Spinal cord (tissue), 10 donors: ENCODE measurements at places on chromosomes 4 and X. TPM values are rescaled to one million over a fixed set of nuclear protein-coding genes. Genes with fewer than 3 reads are reported as not detected.

The DGKK gene
- polyA plus RNA-seq: 13.4 TPM

The MXRA5 gene
- 7.0 TPM for polyA plus RNA-seq

The DUSP21 gene
- not detected for polyA plus RNA-seq

The ACOX3 gene
- 22.1 TPM for polyA plus RNA-seq

The DOCK11 gene
- 16.6 TPM for polyA plus RNA-seq

The EIF1AX gene
- polyA plus RNA-seq: 75.6 TPM

The PI4K2B gene
- 7.2 TPM for polyA plus RNA-seq

The SOX3 gene
- polyA plus RNA-seq: 4.4 TPM
